ENCODE measurements at places on chromosomes 1 and 21.
A peak's percentile ranks its signal among the peaks of the same experiment; 100 is the strongest.

GRCh38 chr1:232987046-232987773 is 36.8 kb downstream of the NTPCR start:
- DNase-seq, result no peak

GRCh38 chr1:187689129-187689528 is 860.4 kb downstream of the PLA2G4A start:
- no peak for DNase-seq

DNA sequence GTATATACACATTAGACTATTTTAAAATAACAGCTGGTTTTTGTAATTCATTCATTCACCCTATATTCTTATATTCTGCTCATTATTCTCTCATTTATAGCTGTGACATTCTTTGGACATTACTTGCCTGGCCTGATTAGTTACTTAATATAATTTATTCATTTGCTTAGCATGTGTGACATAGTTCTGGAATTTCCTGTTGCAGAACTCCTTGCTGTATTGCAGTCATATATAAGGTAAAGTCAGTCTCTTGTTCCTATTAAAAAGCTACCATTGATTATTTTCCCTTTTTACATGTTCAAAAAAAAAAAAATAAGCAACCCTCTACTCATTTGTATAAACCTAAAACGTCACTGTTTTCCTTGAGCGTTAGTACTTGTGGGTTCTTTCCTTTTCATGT is 23.9 kb downstream of the GNAT2 start:
- peak; percentile 40 for DNase-seq

GRCh38 chr21:45923146-45923545 is 58.4 kb upstream of the COL6A1 start:
- DNase-seq, result peak; percentile 22

- no peak for DNase-seq
Observed at GRCh38 chr1:10737651-10738050, 58.8 kb downstream of the CASZ1 start.

DNA sequence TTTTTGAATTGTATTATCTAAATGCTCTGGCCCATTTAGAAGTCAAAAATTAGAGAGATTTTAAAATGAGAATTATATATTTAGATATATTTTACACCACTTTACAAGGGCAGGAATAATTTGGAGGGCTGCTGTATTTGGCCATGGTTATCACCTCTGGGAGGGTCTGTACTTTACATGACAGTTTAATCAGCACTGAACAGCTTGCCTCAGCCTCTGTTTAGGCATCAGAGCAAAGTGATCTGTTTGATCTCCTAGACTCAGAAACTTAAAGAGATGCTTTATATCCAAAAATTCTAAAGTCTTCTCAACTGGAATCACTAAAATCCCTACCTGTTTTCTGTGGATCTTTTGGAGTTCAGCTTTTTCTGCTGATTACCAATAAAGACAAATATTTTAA is 5.4 kb upstream of the SPTA1 start:
- DNase-seq, result no peak

DNA sequence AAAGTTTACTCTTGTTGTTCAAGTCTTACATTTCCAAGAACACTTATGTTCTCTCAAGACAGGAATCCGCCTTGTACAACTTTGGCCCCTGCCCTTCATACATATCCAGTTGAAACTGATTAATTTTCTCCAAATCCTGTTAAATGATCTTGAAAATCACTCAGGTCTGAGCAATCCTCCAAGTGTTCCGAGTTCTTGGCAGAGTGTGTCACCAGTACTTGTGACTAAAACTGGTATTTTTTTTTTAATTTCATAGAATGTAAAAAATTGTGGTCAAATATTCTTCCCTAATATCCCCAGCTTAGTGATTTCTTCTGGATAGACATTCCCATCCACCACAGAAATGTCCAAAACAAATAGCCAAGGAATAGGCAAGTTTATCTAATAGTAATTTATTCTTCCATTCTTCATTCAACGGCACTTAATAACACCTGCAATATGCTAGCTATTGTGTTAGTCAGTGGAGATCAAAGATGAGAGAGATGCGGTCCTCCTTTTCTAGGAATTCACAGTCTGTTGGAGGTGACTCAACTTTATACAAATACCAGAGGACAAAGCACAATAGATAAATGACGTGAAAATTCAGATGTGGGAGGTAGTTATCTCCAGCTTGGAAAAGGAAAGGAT is 71.4 kb downstream of the DIRAS3 start:
- DNase-seq, result peak; percentile 77

GRCh38 chr1:230390371-230390770 is 35.8 kb downstream of the PGBD5 start:
- DNase-seq, result no peak

DNA sequence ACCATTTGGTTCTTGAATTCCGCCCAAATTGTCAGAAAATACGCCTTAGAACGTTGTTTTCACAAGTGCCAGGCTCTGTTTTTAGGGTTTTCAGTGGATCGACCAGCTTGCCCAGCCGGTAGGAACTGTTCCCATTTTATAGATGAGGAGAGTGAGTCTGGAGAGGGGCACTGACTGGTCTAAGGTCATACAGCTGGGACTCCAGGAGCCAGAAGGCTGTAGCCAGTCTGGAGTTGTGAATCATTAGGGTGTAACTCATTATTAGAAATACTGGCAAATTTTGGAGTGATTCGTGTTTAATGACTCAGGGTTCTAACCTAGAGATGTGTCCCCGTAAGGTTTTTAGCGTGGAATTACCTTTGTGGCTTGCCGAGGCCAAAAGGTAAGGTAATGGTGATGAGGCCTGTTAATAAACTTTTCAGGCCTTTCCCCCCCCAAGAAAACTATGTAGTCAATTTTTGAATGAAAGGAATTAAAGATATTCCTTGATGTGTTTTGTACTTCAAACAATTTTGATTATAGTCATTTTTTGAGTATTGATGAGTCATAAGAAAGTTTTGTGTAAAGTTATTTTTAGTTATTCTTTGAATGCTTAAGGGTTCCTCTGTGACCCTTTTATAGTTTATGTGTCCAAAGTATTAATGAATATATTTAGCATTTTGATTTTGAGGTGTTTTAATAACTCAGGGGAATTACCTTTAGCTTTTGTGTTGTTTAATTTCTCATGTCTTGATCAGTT is 2.1 kb downstream of the DYRK1A start:
- peak; percentile 10 for DNase-seq

DNA sequence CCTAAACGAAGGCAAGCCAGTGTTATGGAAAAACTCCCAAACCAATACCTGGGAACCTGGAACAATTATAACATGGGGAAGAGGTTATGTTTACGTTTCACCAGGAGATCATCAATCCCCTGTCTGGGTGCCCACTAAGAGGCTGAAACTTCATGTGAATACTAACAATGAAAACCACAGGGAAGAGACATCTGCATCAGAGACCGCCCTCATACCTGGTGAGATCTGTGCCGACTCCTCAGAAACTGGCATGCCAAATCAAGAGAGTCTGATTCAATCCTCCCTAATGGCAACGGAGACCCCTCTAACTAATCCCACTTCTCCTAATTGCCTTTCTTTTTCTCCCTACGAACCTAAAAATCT is 163.2 kb downstream of the IER5 start:
- DNase-seq, result no peak

GRCh38 chr1:15100880-15101760 is 52.4 kb upstream of the TMEM51 start:
- no peak for DNase-seq

DNA sequence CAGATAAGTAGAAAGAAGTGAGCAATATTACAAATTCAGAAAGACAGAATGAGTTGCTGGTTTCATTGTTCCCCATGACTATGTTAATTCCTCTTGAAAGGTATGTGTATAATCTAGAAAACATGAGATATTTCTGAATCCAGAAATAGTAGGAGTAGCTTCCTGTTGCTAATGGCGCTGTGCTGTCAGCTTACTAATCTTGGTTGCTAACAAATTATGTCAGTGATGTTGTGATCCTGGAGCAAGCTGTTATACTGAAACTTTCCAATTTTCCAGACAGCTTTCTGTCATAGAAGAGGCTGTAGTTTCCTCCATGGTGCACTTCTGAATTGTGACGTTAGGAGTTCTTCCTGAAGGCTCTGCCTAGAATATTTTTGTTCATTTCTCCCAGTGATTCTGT is 372.3 kb downstream of the USP25 start:
- DNase-seq, result no peak

- DNase-seq, result no peak
Observed at GRCh38 chr1:212078826-212079225, 43.3 kb downstream of the DTL start.

DNA sequence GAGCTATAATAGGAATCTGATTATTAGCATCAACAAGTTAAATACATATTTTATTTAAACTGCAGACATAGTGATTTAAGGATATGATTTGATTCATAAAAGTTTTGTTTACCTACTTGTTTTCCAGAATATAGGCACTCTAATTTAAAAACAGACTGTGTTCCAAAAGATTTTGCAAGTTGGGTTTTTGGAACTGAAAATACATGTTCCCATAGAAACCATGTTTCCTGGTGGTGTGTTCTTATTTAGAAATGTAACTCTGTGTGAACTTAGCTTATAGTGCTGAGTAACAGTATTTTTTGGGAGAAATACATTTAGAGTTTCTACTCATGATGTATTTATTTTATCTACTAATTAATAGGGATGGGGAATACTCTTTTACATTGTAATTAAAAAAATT is 21.8 kb downstream of the USP25 start:
- DNase-seq, result no peak

- DNase-seq, result no peak
Observed at GRCh38 chr21:35066824-35067223, 17.7 kb upstream of the RUNX1 start.

- DNase-seq, result no peak
Observed at GRCh38 chr1:172980971-172981370, 69.8 kb downstream of the TNFSF18 start.

DNA sequence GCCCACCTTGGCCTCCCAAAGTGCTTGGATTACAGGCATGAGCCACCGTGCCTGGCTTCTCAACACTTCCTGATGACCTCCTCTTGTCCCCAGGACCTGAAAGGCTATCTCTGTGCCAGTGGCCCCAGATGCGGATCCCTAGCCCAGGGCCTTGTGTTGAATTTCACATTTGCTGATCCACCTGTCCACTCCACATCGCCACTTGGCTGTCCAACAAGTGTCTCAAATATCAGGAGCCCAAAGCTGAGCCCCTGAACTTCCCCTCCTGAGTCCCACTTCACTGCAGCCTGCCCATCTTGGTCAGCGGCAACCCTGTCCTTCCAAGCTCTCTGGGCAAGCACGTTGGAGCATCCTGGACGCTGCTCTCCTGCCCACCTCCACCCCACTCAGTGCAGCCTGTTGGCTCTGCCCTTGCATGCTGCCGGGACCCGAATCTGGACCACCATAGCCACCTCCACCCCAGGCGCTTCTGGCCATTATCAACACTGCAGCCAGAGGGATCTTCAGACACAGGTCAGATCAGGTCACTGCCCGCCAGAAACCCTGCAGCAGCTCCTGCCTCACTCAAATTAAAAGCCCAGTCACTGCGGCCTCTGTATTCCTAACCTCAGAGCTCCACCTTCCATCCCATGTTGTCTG is 352.5 kb upstream of the VAMP3 start:
- DNase-seq, result no peak

DNA sequence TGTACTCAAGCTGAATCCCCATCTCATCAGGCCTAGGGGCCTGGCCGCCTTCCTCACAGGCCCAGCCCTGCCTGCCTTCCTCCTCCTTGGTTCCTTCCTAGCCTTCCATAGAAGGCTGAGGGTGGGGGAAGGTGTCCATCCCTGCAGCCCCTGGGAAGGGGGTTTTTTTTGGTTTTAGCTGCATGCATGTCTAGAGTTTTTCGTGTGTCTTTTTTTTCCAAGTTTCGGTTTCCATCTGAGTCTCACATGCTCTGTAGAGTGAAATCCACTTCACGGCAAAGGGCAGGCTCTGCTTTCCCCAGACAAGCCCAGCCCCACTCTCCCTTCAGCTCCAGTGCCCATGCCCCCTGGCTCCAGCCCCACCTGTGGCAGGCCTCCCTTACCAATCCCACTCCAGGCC is 32.1 kb downstream of the GRHL3 start:
- DNase-seq, result no peak

Data from ACHN (cell line).